ENCODE measurements at places on chromosomes 4 and X.
A peak's percentile ranks its signal among the peaks of the same experiment; 100 is the strongest.

GRCh38 chr4:8841678-8842268 lies 29.9 kb downstream of the HMX1 start:
- DNase-seq = no peak

- no peak for DNase-seq
These were observed 15.3 kb downstream of the KDR start for GRCh38 chr4:55110131-55110530.

DNA sequence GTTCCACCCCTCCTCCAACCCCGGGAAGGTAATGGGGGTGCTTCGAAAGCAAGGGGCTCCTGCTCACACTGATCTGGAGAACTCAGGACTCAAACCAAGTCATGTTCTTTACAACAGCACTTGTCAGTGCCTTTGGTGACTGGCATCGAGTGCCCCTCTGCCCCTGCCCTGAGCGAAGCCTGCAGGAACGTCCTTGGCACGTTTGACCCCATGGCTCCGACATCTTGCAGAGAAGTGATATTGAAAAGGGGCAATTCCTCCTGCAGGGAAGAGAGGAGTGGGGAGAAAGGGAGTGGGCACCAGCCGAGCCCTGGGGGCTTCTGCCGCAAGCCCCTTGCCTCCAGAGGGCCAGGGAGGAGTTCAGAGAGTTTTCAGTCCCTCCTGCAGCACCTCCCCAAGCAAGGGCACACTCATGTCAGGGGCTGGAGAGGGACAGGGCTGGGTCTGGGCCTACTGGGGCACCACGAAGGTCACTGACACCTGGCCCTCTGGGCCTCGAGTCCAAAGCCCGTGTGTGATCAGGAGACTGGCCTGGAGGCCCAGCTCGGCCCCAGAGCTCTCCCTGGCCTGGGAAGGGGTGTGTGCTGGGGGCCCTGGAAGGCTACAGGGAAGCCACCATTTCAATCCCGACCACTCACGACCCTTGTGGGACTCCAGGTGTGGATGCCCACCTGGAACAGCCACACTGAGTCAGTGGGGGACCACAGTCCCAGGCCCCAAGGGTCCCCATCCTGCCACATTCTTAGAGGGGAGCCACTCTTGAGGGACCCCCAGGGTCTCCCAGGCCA lies 94.9 kb upstream of the NKX1-1 start:
- DNase-seq = no peak

GRCh38 chr4:113943863-113944262 lies 35.6 kb downstream of the ARSJ start:
- no peak for DNase-seq

- DNase-seq = no peak
These were observed 426.9 kb upstream of the BOD1L1 start for GRCh38 chr4:14054391-14054790.

DNA sequence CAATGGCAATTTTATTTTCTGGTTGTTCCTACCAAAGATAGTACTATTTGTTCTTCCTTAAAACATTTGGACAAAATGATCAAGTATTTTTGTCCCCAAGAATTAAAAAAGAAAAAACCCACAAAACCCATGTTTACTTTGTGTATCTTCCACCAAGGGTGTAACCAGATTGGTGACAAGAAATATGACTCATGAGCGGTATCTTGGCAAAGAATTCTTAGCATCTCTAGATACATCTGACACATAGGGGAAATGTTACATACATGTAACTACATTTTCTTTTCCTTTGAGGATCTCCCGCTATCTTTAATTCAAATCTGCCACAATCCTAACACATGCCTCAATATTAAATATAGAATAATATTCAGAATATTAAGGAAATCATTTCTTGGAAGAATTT lies 78.7 kb downstream of the WDFY3 start:
- DNase-seq = no peak

DNA sequence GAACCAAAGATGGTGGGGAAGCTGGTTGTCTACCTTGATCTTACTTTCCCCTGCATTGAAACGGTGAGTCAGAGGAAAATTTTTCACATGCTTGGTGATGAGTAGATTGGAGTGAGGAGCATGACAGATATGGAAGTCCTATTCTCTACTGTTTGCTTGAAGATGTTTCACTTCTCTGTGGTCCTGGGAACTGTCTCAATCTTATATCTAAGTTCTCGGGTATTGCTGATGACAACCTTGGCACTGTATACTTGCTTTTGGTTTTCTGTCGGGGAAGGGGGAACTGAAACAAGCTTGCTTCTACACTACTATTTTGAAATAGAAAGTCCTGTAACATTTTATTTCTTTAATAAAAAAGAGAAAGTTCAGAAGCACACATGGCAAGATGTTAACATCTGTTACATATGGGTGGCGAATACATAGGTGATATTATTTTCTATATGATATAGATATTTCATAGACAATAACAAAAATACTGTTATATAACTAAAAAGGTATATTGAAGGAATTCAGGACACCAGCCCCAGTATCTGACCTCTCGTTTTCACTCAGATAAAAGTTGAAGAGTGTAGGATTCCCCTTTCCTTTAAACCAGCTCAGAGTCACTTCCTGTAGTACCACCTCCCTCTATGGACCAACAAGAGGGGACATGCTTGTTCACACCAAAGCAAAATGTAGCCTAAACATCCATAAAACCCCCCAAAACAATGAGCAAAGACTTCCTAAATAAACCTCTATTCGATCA lies 88.8 kb downstream of the FMR1NB start:
- DNase-seq = no peak

DNA sequence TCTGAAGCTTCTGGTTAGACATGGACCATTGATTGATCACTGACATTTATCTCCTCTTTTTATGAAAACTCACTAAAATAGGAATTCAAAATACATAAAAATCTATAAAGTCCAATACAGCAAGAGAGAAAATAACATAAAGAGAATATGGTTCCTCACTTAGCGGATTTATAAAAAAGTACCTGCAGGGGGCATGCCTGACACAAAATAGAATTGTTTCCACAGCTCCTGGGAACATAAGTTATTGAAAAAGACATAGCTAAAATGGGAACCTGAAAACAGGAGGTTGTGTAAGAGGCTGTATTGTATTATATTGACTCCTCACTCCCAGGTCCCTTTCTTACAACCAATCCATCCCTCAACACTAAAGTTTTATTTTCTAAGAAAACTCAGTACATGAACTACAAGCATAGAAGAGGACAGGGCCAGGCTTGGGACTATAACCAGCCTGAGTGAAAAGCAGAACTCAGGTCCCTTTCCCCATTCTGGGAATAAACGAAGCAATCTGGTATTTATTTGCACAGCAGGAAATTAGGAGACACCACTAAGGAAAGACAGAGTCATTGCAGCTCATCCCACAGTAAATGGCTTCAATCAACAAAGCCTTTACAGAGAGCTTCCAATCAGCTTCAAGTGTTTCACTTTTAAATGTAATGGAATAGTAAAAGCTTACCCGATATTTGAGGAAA lies 121.1 kb upstream of the NDST4 start:
- no peak for DNase-seq

DNA sequence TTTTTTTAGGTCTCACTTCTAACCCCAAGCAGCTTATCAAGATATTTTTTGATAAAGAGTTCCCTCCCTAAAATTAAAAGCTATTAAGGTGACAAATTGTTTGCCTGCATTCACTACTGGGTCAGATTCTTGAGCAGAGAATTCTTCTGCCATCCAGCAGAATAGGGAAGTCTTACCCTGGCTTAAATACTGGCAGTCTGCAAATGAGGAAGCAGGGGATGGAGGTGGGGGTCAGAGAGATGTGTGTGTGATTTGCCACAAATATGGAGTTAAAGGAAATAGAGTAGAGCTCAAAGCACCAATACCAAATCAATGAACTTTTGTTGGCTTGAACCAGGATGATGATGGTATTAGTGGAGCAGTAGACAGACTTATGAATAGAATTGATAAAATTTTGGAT lies 122.2 kb downstream of the ANXA5 start:
- no peak for DNase-seq

- DNase-seq = no peak
These were observed 464.1 kb upstream of the TRAM1L1 start for GRCh38 chr4:117549524-117549923.

DNA sequence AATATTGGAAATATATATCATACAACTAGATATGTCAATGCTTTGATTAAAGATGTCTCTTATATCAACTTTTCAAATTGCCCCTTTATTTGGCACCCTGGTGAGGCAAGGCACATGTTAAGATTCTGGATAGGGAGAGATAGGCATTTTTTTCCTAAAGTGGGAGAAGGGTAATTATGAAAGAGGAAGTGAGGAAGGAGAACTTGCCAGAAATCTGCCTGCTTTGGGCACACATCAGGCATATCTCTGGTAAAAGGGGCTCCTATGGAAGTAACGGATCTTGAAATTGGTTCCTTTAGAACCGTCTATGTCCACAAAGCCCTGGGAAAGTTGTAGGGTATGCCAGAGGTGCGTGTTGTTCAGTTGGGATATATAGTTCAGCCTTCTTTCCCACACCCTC lies 5.7 kb downstream of the IL15 start:
- DNase-seq = no peak

DNA sequence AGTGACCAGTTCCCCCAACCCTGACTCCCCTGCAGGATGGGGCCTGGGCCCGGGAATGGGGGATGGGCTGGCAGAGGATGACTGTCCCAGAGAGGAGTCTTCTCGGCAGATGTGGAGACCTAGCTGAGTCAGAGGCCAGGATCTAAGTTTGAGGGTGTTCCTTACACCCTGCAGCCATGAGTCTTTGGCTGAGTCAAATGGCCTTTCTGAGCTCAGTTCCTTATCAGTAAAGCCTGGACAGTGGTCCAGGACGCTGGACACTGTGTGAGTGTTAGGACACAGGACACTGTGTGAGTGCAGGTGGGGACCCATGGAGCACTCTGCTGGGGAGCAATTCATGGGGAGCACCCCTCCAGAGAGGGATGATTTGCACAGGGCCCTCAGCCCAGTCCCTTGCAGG lies 5.0 kb downstream of the IL9R start:
- DNase-seq = no peak

GRCh38 chr4:67632492-67632891 lies 68.5 kb downstream of the UBA6 start:
- DNase-seq = no peak

GRCh38 chr4:128980816-128981326 lies 112.5 kb downstream of the SCLT1 start:
- peak; percentile 20 for DNase-seq

DNA sequence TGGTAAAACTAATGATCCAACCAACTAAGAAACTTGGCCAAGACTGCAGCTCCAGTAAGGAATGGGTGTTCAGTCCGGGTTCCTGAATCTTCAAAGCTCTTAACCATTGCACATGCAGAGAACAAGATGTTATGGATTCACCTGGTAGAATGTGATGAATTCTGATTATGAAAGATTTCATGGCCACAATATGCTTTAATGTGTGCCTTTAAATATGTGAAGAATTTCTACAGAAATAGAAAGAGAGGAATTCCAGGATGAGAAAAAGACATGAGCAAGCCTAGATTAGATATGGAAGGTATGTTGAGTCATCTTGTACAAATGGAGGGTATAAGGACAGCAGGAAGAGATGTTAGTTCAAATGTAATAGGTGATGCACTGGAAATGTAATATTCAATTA lies 472.2 kb upstream of the TENM3 start:
- no peak for DNase-seq

- DNase-seq = no peak
These were observed 32.2 kb downstream of the PLS3 start for GRCh38 chrX:115592997-115593734.

- DNase-seq = no peak
These were observed 22.3 kb downstream of the APLN start for GRCh38 chrX:129632443-129632842.

DNA sequence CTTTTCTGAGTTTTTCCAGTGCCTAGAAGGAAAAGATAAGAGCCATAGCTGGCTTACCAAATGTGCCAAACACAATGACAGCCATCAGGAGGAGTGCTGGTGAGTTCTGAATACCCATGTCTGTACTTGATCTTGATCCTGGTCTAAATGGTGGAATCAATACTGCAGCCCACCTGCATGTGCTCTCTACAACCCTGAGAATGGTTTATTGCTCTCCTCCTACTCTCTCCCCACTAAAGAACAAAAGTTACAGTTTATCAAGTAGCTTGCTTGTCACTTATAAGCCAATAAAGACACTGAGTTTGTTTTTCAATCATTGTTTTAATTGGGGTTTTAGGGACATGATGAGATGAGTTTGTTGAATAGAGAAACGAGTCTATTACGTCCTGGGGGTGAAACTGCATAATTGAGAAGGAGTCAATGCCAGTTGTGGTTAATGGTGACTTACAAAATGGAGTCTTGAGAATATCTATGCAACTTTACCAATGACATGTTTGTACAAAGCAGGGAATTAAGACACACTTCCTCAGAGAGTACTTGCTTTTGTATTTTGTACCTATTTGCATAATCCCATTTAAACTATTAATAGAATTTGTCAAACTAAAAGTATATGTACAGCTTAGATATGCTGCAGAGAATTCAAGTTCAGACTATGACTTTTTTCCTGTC lies 20.8 kb upstream of the CXCL3 start:
- no peak for DNase-seq

- DNase-seq = no peak
These were observed 13.7 kb downstream of the MED14 start for GRCh38 chrX:40721489-40722106.

GRCh38 chr4:74990276-74990875 lies 57.5 kb downstream of the PARM1 start:
- no peak for DNase-seq

GRCh38 chrX:70455366-70456202 lies 10.9 kb downstream of the DLG3 start:
- DNase-seq = peak; percentile 4
